ENCODE measurements at places on chromosomes 5 and 9.

DNA sequence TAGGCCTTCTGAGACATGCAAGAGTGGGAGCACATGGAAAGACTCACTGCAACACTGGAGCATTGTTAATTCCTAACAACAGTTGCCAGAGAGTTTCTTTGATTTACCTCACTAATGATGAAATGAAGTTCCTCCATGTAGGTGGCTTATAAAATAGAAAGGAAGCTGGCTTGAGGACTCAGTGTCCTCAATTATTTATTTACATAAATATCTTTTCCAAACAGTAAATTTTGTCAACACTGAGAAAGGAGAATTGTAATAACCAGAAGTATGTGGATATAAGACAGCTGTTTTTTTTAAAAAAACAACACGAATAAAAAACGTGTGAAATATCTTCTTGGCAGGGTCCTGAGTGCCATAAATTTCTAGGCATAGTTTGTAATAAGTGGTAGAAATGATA, 9.1 kb upstream of the SLC27A6 start:
- DNase-seq, result no peak

DNA sequence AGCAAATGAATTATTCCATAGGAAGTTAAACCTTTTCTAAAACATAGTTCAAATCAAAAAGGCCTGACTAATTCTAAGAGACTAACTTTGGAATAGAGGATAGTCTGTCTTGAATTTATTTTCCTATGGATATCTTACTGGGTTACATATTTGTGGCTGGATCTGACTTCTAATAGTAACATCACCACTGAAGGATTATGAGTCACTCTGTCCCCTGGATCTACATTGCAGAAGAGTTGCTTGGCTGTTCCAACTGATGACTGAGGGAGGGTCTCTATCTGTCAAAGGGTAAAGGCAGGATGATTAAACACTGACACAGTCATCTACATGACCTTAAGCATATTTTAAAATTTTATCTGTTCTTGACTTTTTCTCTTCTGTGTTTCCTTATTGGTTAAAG, 119.6 kb upstream of the FST start:
- DNase-seq, result no peak

DNA sequence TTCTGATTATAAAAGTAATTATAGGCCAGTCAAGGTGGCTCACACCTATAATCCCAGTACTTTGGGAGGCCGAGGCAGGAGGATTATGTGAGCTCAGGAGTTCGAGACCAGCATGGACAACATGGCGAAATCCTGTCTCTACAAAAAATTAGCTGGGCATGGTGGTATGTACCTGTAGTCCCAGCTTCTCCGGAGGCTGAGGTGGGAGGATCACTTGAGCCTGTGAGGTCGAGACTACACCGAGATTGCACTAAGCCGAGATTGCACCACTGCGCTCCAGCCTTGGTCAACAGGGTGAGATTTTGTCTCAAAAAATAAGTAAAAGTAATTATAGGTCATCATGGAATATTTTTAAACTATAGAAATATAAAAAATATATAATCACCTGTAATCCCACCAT, 18.1 kb downstream of the IRF1 start:
- no peak for DNase-seq

DNA sequence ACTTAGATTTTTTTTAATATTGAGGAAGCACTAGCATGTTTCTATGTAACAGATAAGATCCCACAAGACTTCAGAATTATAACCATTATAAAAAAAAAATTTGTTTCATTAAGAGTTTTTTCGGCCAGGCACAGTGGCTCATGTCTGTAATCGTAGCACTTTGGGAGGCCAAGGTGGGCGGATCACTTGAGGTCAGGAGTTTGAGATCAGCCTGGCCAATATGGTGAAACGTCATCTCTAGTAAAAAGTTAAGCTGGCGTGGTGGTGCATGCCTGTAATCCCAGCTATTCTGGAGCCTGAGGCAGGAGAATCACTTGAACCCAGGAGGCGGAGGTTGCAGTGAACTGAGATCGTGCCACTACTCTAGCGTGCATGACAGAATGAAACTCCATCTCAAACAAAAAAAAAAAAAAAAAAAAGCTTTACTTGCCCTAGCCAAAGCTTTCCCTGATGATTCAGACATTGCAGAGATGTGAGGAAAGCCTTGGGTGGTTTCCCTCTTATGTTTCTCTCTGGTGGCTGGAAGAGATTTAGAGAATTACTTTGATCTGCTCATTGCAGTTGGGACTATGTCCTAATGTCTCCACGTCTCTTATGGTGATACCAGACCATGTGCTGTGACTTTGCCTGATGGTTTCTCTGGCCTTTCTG, 65.4 kb downstream of the EGFLAM start:
- no peak for DNase-seq

DNA sequence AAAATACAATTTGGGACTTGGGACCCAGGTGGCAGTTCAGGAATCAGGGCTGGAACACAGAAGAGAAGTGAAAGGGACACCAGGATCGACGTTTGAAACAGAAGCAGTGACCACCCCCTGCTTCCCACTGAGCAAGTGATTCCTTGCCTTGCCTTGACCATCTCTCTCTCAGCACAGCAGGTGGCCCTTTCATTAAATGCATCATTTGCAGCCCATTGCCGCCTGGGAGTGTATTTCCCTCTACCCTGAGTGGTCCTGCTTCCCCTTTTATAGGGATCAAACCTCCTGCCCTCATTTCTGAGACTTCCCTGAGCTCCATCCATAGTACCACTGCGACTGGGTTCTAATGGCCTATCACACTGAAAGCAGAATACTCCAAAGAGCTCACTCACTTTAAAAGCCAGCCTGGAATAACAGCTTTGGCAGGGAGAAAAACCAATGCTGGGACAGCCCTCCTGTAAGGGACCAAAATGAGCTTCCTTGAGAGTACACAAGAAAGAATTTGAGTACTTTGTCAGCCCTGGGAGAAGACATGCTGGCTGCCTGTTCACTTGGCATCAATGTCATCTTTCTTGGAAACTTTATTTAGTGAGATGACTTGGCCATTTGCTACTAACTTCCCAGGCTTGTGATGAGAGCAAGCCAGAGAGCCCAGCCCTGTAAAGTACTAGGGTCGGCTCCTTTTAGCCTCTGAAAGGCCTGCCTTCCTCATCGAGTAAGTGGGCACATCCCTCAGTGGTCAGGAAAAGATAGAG, 149.7 kb downstream of the SLIT3 start:
- peak; percentile 22 for DNase-seq

DNA sequence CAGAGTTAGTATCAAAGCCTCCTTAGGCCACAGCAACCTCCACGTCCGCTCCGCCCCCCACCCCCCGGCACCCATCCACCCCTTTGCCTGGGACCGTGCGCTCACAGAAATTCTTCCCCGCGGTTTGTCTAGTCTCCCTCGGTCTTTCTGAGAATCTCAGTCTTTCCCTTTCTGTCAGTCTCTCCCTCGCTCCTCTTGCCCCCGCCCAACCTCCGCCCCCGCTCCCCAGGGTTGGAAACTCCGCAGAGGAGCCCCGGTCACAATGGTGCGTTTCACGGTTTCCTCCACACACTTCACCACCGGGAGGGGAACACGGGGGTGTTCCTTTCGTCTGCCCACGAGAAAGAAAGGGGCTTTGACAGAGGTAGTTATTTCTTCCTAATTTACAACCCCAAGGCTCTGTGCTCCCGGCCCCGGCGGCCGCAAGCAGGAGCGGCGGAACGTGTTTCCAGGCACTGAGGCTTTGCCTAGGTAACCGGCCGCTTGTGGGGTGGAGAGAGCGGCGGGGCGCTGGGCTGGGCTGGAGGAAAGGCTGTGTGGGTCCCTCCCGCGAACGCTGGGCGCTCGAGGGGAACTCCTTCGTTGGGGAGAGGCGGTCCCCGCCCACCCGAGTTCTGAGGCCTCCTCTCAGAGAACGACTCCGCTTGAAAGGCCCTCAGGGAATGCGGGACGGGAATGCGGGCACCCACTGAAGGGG, 2.1 kb downstream of the NR4A3 start:
- peak; percentile 50 for DNase-seq

DNA sequence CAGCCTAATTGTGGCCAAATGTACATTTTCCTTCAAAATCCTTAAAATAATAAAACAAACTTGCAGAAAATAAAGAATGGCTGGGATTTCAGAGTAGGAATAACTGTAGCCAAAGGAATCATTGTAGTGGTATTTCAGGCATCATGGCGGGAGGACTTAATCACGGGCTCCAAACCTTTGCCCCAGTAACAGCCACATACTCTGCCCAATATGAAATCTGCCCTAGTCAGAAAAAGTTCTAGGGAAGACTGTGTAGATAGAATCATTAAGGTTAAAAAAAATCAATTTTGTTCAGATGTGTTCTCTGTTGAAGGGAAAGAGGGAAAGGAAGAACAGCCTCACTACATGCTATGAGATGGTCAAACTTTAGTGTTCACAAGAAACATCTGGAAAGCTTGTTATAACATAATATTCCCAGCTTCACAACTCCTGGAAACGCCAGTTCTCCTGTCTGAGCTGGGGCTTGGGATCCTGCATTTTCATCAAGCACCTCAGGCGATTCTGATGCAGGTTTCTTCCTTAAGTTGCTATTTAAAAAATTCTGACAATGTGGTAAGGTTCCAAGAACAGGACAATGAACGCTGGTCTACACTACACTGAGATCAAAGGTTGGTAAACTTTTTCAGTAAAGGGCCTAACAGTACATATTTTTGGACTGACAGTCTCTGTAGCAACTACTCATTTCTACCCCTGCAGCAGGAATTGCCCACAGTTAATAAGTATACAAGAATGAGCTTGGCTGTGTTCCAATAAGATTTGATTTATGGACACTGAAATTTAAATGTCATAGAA, 87.9 kb downstream of the CEMIP2 start:
- DNase-seq, result no peak

- peak; percentile 78 for DNase-seq
Measured at GRCh38 chr9:26656003-26656870, 236.4 kb downstream of the CAAP1 start.
